ENCODE measurements at places on chromosomes 5 and 9. TPM values are rescaled to one million over a fixed set of nuclear protein-coding genes. Genes with fewer than 3 reads are reported as not detected.

GRCh38 chr9:124283228-124283814 lies 25.6 kb downstream of the NEK6 start:
- DNase-seq = no peak

DNA sequence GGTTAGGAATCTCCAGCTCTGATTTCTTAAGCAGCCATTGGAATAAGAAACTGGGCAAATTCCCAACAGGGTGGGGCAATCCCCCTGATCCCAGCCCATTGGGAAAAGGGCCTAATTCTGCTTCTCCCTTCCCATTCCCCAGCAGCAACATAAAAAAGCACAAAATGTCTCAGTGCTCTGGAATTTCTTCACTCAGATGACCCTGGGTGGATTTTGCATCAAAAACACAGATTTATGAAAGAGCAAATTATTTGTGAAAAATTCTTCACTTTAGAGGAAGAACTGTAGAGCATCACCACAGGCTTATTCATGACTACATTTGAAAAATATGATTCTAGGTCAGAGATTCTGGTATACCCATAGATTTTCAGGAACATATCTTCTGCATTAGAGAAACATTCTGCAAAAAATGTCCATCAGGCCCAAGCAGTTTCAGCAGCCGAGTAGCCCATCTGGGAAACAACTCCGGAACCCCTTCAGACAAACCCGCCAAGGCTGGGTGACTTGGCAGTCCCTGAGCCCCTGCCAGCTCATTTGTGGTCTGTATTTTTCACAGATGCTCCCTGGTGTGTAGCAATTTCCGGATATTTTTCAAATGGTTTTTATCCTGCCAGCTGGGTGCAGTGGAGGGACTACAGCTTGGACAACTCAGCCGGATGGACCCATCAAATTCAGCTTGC lies 102.1 kb upstream of the RANBP3L start:
- DNase-seq = no peak

- peak; percentile 18 for DNase-seq
These were observed 709.2 kb upstream of the WWC1 start for GRCh38 chr5:167582283-167582682.

CDKN2A gene
- 4.1 TPM for total RNA-seq

DNA sequence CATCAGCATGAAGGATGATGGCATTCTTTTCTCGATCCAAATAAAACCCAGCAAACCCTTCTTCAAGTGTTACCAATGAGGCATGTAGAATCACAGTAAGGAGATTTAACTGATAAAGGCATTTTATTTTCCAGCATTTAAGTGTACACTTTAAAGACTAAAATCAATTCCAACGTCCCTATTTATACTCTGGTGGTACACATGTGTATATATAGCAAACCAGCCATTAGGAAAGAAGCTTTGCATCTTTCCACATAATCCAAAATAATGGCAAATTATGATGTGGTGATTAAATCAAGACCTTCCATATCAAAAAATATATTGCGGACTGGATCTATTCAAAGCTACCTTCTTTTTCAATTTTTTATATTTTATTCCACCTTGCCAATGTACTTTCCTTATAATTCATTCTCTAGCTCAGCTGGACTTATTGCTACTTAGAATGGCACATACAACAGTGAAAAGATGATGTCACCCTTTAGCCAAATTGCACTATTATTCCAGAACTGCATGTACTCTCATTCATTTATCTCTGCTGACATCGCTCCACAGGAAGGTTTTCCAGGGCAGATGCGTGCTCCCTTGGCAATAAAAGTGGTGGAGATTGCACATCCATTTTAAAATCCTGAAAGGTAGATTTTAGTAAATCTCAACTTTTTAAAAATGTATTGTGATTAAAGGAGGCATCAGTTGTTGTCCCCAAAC lies 63.3 kb upstream of the SLC30A5 start:
- no peak for DNase-seq

RANBP3L gene
- total RNA-seq = 7.1 TPM

- DNase-seq = no peak
These were observed 84.1 kb downstream of the MELK start for GRCh38 chr9:36656842-36657241.

GRCh38 chr9:38619556-38620447 lies 594 bp downstream of the ANKRD18A start:
- DNase-seq = peak; percentile 37

GRCh38 chr9:129650680-129651235 lies 8.8 kb upstream of the ASB6 start:
- DNase-seq = no peak

DNA sequence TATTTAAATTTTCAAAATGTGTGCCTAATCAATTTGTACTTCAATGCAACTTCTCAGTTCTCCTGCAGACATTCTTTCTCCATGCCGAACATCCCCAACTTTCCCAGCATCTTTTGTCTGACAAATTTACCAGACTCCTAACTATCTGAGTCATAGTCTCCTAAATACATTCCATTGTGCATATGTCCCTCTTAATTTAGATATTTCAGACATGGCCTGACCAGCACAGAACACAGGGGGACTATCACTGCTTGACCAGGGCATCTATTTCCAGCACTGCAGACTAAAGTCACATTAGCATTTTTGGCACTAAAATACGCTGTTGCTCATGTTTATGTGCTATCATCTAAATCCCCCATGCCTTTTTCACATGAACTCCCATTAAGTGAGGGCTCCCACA lies 71.9 kb downstream of the ITGA1 start:
- DNase-seq = no peak

DNA sequence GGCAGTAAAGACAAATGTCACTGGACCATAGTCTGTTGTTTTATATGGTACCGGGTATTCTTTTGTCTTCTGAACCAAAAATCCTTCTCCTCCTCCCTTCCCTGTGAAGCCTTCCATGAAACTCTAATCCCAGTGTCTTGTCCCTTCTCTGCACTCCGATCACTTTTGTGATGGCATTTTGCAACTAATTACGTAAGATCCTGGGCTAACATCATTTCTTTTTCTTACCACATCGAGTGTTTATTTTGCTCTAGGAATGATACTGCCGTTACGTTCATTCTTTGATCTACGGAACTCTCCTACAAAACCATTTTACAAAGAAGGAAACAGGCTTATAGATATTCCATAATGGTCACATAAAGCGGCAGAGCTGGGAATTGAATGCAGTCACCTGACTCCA lies 33.7 kb downstream of the SNX18 start:
- no peak for DNase-seq

ENTPD2 gene
- total RNA-seq = 9.3 TPM

- no peak for DNase-seq
These were observed 34.5 kb downstream of the TXNDC8 start for GRCh38 chr9:110303133-110303532.

- DNase-seq = no peak
These were observed 283.6 kb downstream of the NR3C1 start for GRCh38 chr5:143119881-143120341.

GRCh38 chr9:114059047-114059803 lies 18.9 kb downstream of the AMBP start:
- DNase-seq = no peak

SLC36A3 gene
- not detected for total RNA-seq

GRCh38 chr9:128554155-128554862 lies 1.9 kb downstream of the SPTAN1 start:
- peak; percentile 88 for DNase-seq

DNA sequence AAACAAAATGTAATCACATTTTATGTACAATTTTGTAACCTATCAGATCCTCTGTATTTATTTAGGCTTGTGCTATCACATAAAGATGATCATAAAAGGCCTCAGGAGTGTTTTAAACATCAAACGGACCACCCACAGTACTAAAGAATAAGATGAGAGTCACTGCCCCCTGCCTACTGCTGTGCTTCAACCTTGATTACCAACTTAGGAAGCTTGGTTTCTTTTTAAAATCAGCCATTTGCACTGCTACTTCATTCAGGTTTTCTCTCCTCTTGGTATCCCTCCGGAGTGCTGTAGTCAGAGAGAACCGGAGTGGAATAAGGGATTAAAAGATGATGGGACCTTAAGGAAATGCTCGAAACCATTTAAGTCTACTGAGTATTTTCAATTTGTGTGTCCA lies 6.9 kb downstream of the C7 start:
- DNase-seq = no peak

DNA sequence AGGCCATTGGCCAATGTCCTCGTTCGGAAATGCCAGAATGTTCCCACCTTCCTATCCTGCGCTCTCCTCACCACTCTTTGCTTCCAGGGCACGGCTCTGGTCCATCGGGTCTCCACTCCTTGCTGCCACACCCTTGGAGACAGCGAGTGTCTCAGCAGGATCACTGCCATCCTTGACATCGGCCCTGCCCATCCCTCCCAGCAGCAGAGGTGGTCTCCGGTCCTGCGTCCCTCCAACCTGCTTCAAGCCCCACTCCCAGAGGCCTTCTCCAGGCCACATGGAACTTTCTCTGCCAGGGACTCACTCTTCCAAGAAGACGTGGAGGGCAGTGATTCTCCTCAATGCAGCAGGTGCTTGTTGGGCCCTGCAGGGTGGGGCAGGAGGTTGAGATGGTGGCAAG lies 42.7 kb downstream of the IRX2 start:
- no peak for DNase-seq

TERT gene
- 0.91 TPM for total RNA-seq

DNA sequence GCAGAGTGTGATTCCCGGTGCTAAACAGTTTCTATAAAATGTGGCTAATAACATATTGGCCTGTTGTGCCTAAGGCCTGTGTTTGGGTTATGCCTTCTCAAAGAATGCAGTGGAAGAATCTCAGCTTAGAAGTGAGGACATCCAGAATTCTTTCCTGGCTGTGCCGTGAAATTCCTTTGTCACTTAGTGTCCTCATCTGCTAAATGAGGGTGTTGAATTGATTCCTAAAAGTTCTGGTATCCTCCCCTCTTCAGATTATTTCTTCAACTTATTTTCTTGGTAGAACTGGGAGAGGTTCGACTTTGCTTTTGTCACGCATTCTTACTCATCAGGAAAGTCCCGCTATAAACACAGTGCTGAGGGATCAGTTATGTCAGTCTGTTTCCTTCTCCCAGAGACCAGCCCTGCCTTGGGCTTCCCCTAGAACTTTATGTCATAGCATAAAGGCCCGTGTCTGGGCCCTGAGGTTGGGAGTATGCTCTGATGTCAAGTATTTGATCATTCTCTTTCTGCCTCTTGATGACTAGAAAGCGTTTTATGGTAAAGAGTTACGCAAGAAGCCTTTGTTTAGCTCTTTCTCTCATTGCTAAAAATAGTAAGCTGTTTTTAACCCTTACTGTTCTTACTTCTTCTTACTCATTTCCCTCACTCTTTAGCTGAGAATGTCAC lies 29.5 kb downstream of the MTAP start:
- no peak for DNase-seq

TRIM52 gene
- 18.4 TPM for total RNA-seq

GRCh38 chr5:124650951-124651662 lies 95.3 kb downstream of the ZNF608 start:
- no peak for DNase-seq

DNA sequence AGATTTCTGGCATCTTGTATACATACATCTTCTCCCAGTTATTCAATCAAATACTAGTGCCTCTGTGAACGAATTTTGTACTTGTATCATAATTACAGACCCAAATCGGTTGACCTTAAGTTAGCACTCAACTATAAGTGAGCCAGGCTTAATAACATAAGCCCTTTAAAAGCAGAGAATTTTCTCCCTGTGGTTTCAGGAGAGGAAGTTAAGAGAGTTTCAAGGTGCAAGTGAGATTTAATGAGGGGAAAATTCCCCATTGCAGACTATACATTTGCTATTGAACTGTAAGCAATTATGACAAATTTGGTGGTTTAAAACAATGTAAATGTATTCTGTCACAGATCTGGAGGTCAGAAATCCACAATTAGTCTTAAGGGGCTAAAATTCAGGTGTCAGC lies 261.9 kb upstream of the NREP start:
- DNase-seq = no peak

TAF7 gene
- 73.5 TPM for total RNA-seq

GRCh38 chr5:98415663-98416062 lies 357.8 kb upstream of the RGMB start:
- no peak for DNase-seq

DNA sequence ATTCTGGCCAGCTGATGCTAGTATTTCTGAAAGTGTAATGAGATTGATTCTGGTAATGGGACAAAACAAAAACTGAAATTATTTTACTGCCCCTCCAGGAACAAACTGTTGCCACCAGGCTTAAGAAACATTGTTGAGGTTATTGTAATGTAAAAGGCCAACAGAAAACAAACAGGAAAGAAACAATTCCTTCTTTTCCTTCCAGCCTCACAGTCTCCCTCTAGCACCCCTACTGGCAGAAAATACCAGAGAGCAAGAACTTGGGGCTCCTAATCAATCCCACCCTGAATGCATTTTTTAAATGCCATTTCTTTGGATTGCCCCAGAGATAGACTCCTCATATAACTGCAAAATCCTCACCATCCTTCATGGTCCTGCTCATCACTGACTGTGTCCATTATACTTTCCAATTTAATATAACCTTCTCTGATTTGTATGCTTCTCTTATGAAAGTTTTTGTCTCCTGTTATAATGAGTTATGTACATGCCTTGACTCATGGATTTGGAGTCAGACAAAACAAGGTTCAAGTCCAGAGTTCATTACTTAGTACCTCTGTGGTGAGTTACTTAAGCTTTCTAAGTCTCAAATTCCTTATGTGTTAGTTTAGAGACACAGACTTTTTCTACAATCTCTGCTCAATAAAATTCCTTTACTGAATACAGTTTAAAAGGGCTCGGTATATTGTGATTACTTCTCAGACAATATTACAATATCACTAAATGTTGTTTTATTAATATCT lies 157.9 kb upstream of the FBN2 start:
- no peak for DNase-seq

ENHO gene
- 0.22 TPM for total RNA-seq

LCN9 gene
- not detected for total RNA-seq

DNA sequence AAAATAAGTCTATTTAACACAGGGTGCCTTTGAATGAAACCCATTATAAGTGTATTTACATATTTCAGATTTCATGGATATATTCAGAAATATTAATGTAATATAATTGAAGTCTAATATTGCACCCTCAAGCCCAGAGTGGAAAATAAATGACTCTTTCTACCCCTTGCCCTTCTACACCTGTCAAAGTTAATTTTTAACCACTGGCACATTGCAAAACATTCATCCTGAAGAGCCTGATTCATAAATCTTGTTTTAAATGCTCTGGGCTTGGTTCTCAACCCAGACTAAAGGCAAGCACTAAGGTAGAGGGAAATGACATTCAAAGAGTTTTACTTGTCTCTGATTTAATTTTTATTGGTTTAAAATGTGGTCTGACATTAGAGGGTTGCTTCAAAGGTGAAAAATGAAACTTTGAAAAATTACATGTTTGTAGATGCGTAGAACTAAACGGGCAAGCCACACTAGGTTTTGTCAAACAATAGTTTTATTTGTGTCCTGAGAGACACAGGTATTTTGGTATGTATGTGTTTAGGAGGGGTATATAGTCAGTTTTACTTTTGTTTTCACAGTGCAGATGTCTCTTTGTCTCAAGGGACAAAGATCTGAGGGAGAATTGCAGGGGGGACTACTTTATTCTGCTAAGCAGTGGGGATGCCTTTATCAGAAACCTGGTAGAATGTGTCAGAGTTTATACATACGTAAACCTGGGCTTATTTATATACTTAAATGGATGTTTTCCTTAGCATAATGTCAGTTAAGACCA lies 69.7 kb downstream of the PIK3R1 start:
- DNase-seq = no peak

GRCh38 chr5:139384591-139385051 lies 1.5 kb upstream of the SLC23A1 start:
- no peak for DNase-seq
